NCI-H1417 treated with DMSO at 0.1 percent for 48 hours (cell line): ENCODE measurements at places on chromosomes 6 and 20.
A peak's percentile ranks its signal among the peaks of the same experiment; 100 is the strongest.

DNA sequence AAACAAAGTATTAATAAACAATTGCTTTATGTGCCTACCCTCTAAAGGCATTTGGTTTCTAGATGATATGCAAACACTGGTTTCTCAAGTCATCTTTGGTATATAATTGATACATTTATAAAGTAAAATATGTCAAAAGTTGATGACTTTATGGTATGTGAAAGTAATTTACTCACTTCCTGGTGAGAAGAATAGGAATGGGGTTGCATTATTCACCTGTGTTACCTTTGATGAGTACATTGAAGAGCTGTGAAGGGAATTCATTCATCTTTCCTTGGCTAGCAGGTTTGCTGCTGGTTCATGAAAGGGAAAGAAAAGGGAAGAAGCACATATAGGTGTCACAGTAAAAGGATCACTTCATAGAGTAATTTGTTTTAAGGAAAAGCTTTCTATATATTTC lies 20.4 kb downstream of the RNF217 start:
- DNase-seq: no peak

GRCh38 chr6:73653571-73654424 lies at the start of gene SLC17A5:
Gene SLC17A5, minus strand, starts transcription at chr6:73653992. Its CDS starts 106 bp downstream, at chr6:73653886.
- DNase-seq: peak; percentile 76

- no peak for DNase-seq
Measured at GRCh38 chr6:109121411-109121810, 26.1 kb downstream of the CEP57L1 start.

DNA sequence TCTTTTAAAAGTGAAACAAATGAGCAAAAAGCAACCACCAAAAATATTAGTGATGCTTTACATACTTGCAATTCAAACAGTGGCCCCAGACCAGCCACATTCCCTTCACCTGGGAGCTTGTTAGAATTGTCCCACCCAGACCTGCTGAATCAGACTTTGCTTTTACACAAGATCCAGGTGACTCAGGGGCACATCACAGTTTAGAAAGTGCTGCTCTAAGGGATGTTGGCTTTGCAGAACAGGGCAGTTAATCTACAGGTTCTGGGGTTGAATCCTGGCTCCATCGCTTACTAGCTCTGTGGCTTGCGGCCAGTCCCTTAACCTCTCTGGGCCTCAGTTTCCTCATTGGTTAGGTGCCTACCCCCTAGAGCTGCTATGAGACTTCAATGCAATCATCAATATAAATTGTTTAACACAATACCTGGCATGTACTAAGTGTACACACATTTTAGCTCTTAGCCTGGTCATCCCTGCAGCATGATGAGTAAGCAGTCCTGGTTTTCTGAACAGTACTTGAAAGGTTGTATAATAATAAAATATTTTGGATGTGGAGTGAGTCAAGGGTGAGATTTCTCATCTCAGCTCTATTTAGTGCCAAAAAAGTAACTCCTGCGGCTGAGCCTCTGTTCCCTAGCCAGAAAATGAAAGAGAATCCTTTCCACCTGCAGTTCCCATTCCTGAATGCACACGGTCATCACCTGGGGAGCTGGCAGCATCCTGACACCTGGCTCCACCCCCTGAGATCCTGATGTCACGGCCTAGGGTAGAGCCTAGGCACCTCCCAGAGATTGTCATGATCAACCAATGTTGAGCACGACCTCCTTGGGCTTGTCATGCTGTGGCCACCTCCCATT lies 162.7 kb downstream of the ANKRD60 start:
- no peak for DNase-seq

DNA sequence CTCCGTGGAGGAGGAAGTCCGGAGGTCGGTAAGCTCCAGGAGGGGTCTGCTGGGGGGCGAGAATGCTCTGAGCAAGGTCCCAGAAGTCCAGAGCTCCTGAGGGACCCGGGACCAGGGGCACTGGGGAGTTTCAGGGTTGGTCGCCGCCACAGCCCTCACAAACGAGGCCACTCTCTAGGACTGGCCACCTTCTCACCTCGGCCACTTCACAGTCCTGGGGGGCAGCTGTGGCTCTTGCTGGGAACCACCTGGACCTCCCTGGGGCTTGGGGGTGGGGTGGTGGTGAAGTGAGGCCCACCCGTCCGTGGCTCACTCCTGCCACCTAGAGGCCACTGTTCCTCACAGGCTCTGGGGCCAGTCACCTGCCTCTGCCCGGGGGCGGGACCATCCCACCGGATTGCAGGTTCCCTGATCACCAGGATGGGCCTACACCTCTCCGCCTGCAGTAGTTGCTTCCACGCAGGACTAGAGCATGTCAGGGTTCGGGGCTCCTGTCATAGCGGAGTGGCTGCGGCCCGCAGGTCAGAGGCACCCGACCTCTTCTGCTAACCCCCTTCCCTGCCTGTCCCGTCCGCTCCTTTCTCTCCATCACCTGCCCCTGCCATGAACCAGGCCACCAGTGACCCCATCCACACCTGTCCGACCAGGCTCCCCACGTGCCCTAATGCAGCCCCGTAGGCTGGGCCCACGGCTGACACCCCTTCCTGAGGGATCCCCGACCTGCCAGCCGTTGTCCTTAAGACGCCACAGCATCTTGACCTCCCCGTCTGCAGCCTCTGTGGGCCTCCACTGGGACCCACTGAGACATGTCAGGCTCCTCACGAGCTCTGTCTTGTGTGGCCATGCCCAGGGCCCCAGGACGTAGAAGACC lies 5.1 kb upstream of the TCEA2 start:
- peak; percentile 17 for DNase-seq

DNA sequence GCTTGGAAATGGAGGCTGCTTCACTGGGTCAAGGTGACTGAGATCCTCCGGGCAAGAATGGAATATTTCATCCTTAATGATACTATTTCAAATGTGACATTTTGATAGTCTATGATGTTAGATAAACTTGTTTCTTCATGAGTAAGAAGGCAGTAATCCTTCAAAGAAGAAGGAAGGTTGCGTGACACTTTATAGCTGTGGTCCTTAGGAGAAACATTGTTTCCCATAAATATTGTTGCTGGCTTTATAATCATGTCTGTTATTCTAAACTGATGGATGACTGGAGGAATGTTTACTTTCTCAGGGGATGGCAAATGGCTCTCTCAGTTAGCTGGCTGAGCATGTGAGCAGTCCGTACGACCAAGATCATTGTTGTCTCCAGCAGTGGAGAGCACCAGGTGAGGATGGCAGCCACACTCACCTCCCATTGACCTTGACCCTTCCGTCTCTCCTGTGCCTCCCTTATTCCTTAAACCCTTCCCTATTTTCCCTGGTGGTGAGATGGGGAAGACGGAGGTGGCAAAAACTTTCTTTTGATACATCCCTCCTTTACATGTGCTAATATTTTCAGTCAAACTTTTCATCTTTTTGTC lies 171.2 kb upstream of the OLIG3 start:
- DNase-seq: no peak

DNA sequence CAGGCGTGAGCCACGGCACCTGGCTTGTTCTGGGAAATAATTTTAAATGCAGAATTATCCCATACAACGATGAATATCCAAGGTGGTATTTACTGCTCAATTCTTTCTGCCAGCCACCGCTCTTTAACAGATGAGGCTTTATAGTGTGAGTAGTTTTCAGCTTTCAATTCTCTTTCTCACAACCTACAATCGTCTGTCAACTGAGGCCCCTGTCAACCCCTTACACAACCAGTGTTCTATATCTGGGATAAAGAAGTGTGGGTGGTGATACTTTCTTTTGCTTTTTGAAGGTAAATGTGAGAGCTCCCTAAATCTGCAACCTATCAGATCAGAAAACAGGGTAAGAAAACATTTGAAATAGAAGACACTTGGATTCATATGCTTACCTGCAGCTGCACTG lies 22.5 kb downstream of the STAU1 start:
- DNase-seq: no peak

GRCh38 chr6:105607636-105608621 lies 205.0 kb upstream of the PREP start:
- no peak for DNase-seq

DNA sequence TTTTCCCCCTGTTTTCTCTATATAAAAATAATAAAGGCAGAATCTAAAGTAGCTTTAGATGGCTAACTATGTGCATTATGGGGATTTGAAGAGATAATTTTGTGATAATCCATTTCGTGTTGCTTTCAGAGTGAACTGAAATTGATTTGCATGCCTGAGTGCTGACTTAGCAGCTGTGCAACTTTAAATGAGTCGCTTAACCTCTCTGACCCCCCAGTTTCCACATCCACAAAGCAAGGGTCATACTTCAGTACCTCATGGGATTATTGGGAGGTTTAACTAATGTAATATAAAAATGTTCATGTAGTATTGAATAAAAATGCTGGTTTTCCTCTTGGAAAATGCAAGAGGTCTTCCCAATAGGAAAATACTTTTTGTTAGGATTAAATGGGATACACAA lies 63.8 kb upstream of the FABP7 start:
- no peak for DNase-seq

DNA sequence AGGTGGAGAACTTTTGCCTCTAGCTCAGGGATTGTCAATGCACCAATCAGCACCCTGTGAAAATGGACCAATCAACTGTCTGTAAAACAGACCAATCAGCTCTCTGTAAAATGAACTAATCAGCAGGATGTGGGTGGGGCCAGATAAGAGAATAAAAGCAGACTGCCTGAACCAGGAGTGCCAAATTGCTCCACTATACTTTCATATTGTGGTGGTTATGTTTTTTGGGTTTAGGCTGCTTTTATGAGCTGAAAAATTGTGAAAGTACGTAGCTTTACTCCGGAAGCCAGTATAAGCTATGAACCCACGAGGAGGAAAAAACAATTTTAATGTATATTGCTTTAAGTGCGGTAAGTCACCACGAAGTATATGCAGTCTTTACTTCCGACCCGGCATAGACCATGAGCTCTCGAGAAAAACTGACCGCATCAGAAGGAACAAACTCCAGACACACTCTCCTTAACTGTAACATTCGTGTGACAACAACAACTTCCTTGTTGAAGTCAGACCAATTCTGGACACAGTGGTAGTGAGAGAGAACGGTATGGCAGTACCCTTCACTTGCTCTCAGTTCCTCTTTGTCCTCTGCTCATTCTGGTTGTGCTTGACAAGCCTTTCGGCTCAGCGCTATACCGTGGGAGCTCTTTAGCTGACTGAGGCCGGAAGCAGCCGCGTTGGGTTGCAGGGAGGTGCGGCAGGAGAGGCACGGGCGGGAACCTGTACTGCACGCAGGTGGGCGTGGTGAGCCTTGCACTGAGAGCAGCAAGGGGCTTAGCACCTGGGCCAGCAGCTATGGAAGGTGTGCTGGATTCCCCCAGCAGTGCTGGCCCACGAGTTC lies 81.9 kb upstream of the E2F3 start:
- no peak for DNase-seq

GRCh38 chr6:68126089-68126749 lies 508.9 kb upstream of the ADGRB3 start:
- DNase-seq: no peak

- no peak for DNase-seq
Measured at GRCh38 chr6:53461696-53462095, 83.2 kb downstream of the GCLC start.

DNA sequence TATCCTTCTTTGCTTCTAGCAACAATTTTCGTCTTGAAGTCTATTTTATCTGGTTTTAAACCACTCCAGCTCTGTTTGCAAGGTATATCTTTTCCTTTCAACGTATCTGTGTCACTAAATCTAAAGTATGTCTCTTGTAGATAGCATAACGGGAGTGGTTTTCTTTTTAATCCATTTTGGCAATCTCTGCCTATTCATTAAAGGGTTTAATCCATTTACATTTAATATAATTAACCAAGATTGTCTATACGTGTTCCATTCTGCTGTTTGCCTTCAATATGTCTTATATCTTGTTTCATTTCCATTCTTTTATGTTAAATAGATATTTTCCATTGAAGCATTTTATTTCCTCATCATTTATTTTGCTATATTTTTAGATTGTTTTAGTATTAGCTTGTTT lies 587.9 kb downstream of the C6orf118 start:
- DNase-seq: no peak

DNA sequence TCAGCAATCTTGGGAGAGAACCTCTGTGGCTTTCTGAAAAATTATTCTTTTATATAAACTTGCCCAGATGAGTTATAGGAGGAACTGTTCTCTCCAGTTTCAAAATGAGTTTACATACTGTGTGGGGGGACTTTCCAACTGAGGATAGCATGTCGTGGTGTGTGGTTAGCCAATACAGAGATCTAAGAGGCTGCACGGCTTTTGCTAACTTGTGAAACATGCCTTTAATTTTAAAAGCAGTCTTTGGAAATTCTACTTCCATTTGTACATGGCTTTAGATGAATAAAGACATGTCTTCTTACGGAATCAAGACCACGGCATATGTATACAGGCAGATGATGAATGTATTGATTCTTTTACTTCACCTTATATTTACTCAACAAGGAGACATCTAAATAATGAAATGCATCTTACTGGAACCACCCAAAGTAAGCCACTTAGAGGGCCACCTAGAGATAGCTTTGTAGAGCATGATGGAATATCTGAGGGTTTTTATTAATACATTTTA lies 39.8 kb downstream of the HIVEP1 start:
- DNase-seq: no peak

DNA sequence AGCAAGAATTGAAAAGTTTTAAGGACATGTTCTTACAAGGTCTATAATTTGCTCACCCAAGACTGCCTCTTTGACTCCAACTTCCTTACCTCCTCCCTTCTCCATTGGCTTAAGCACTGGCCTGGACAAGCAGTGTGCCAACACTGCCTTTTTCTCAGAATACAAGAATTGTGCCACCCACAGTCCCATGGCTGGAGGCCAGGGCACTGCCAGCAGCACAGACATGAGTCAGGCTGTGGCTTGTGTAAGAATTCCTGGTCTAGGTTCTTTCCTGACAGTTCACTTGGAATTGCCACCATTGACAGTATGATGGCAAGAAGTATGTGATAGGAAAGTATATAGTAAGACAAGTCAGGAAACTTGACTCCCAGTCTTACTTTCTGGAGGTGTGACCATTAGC lies 202.7 kb upstream of the MARCKS start:
- DNase-seq: no peak

GRCh38 chr20:23629542-23630391 lies 8.0 kb downstream of the CST3 start:
- no peak for DNase-seq

DNA sequence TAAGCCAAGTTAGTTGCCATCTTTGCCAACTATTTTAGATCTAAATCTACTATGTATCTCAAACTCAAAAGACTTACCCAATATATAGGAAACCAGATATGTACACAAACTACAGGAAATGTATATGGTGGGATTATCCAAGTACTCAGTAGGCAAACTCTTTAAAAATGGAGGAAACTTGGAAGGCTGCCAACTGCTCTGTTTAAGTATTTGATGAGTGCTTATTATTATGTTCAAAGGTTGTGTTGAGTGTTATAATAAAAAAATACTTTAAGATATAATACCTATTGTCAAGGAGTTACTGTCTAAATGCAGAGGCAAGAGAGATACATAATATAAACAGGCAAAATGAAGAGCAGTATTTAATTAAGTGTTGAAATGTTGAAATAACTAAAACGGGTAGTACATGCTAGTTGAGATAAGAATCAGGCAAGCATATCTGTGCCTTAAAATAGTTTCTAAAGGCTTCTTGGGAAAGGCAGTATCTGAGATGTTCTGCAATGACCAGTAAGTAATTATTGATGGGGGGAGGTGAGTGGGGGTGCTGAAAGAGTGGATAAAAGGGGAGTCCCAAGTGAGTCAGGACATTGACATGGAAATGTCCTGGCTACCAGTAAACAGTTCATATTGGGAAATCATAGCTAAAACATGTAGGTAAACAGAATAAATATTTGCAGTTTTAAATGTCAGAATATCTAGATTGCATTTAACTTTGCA lies 6.5 kb upstream of the DST start:
- DNase-seq: peak; percentile 44

GRCh38 chr20:9576695-9577094 lies 62.3 kb downstream of the LAMP5 start:
- DNase-seq: no peak

GRCh38 chr6:147053311-147053921 lies 150.8 kb upstream of the STXBP5 start:
- no peak for DNase-seq

- DNase-seq: no peak
Measured at GRCh38 chr20:62745279-62745951, 36.8 kb downstream of the NTSR1 start.
